Regular cardiac myocyte (primary cell): ENCODE measurements at places on chromosomes 1 and 21. TPM values are rescaled to one million over a fixed set of nuclear protein-coding genes. Genes with fewer than 3 reads are reported as not detected.

The HSPB7 gene
- 3.3 and 10.7 TPM in 2 replicates for total RNA-seq

The THEM5 gene
- total RNA-seq = not detected in 2 replicates

The NUAK2 gene
- total RNA-seq = 5.1 and 5.2 TPM in 2 replicates

The KCNJ6 gene
- under 0.01 and 0.56 TPM in 2 replicates for total RNA-seq

The KCNJ9 gene
- total RNA-seq = under 0.01 TPM in 1 of 2 replicates, not detected in the other

The LCE3E gene
- not detected in 2 replicates for total RNA-seq

The PEX11B gene
- total RNA-seq = 19.9 and 23.7 TPM in 2 replicates

The EVA1C gene
- total RNA-seq = 16.5 and 21.1 TPM in 2 replicates

The ZFP69B gene
- 2.8 and 4.2 TPM in 2 replicates for total RNA-seq
